ENCODE measurements at places on chromosomes 5 and 9. TPM values are rescaled to one million over a fixed set of nuclear protein-coding genes. Genes with fewer than 3 reads are reported as not detected.
A peak's percentile ranks its signal among the peaks of the same experiment; 100 is the strongest.

DNA sequence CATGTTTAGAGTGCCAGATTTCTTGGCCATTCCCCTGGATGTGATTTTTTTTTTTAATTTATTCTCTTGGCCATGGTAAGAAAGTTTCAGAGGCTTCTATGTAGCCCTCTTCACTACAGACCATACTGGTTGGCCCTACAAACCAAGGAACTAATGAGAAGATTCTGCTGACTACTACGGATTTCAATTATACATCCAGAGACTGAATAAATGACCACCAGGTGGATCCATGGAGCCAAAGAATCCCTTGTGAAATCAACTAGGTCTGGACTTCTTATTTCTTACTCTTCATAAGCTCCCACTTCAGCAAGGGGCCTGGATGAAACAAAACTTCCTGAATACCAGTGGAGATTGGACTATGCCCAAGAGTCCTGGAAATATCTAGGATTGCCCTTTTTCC is 27.6 kb downstream of the ZNF622 start:
- no peak for DNase-seq

- DNase-seq: no peak
Observed at GRCh38 chr9:117247266-117247665, 167.6 kb downstream of the ASTN2 start.

DNA sequence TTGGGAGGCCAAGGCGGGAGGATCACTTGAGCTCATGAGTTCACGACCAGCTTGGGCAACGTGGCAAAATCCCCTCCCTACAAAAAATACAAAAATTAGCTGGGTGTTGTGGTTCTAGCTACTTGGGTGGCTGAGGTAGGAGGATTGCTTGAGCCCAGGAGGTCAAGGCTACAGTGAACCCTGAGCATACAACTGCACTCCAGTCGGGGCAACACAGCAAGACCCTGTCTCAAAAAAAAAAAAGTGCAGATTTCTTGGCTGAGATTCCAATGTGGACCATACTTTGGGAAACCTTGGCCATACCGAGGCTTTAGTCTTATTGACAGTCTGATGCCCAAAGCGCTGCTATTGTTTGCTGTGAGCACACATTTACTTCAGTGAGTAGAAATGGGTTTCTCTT is 113.6 kb upstream of the CLINT1 start:
- DNase-seq: no peak

The NAIP gene
- total RNA-seq: 1.2 TPM

- no peak for DNase-seq
Observed at GRCh38 chr5:177390363-177391300, 6.4 kb downstream of the SLC34A1 start.

- DNase-seq: peak; percentile 45
Observed at GRCh38 chr9:99433555-99433954, 211.5 kb downstream of the SEC61B start.

The DBH gene
- not detected for total RNA-seq

The TMC1 gene
- not detected for total RNA-seq

GRCh38 chr5:885127-885442 is 7.5 kb downstream of the BRD9 start:
- no peak for DNase-seq

- DNase-seq: no peak
Observed at GRCh38 chr9:81191222-81191621, 498.1 kb downstream of the TLE1 start.

GRCh38 chr5:170038241-170038640 is 57.9 kb upstream of the INSYN2B start:
- no peak for DNase-seq

The PCDHB3 gene
- 0.22 TPM for total RNA-seq

DNA sequence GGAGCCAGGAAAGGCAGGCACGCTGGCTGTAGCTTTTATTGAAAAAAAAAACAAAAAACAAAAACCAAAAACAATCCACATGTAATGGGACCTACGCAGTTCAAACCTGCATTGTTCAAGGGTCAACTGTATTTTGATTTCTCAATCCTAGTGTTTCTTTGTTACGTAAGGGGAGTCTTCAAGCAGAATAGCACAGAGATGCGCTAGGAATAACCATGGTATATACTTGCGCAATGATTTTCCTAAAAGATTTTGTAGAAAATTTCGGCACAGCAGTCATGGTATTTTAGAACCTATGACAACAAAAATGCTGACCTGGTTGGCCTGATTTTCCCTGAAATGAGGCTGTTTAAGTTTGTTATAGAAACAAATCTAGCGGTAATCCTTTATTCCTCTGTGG is 1110.5 kb upstream of the WWC1 start:
- DNase-seq: no peak

The TMEM8B gene
- total RNA-seq: 4.2 TPM

- DNase-seq: no peak
Observed at GRCh38 chr5:16482891-16483290, 17.3 kb upstream of the ZNF622 start.

The TAL2 gene
- not detected for total RNA-seq

- DNase-seq: no peak
Observed at GRCh38 chr9:126337729-126338372, 11.2 kb downstream of the MVB12B start.

- DNase-seq: no peak
Observed at GRCh38 chr5:148996270-148996669, 66.6 kb downstream of the SH3TC2 start.

DNA sequence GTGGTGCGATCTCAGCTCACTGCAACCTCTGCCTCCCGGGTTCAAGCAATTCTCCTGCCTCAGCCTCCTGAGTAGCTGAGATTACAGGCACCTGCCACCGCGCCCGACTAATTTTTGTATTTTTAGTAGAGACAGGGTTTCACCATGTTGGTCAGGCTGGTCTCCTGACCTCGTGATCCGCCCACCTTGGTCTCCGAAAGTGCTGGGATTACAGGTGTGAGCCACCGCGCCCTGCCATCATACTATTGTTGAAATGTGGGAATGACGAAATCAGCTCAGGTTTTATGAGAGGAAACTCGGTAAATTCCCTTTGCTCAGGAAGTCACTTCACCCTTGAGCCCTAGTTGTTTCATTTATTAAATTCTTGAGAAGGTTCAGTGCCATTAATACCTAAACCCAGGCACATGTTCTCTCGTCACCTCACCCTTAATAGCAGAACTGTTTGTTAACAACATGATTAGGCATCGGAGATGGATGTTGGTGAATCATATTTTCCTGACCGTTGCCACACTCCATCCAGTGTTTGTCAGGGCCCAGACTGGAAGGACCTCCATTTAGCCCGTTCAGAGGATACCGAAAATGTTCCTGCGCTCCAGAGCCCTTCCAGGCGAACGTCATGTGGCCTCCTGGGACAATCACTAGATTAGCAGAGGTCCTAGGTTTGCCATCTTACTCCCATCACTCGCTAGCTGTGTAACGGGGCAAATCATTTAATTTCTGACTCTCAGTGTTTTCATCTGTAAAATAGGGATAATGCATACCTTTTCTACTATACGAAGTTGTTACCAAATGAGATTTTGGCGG is 20.0 kb upstream of the CREBRF start:
- DNase-seq: peak; percentile 93

DNA sequence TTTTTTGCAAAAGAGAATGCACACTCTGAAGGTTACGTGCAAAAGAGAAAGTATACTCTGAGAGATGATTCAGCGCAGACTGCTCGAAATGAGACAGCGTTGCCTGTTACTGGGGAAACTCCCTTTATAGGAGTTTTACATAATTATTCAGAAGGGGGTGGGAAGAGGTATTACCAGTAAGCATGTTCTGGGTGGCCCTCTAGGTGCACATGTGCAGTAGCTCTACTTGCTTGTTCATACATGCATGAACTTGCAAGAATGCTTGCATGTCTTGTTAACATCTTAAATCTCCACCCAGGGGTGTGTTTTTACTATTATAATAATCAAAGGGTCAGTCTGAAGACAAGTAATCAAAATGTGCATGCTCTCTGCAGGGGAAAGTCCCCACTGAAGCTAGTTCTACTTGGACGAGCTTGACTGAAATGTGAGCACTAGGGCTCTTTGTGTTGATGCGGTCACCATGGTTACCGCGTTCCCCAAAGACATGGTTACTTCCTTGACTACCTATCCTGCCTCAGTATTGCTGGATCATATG is 75.5 kb downstream of the SGCD start:
- peak; percentile 64 for DNase-seq

The CWC27 gene
- total RNA-seq: 17.6 TPM

DNA sequence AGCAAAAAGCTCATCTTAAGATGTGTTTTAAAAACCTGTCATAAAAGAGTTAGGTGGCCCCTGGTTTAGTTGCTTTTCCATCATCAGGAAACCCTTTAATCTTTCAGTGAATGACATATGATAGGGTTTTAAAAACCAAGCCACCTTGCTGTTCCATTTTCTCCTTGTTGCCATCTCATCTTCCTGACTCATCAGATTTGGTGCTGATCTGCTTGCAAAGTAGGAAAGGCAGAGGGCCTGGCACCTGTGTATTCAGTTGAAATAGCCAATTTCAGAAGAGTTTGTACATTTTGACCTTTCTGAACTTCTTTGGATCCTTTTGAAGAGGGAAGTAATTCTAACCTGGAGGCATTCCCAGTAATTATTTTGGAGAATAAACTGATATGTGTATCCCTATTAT is 272.7 kb downstream of the CD180 start:
- DNase-seq: no peak

The SLIT3 gene
- 0.36 TPM for total RNA-seq

The CKS2 gene
- 790 TPM for total RNA-seq

The TPM2 gene
- 267 TPM for total RNA-seq

The SV2C gene
- not detected for total RNA-seq

The ANKRD34B gene
- total RNA-seq: 1.2 TPM

The PCDHB12 gene
- not detected for total RNA-seq

DNA sequence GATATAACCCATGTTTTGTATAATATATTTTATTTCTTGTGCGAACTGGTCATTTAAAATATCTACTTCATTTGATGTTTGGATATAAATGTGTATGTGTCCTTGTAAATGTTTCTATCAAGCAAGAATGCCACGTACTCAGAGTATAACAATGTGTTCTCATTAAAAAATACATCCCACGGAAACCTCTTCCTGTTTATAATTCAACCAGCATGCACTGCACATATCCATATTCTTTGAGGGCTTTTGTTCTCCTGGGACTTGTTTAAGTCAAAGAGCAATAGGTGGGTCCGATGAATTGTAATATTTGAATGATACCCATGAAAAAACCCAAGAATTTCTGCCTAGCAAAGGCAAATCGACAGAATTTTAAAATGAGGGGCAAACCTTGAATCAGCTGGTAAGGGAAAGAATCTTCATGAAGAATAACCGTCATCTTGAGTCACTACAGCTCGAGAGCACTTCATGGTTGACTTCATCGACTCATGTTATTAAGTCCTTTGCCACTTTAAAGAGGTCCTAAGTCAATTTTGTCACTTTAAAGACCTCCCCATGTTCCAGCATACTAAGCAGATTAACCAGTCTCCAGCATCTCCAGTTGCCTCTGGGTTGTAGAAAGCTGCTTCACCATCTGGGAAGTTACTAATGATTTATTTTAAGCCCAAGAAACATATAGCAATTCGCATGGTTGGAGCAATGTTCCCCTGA is 80.6 kb downstream of the NPR3 start:
- DNase-seq: no peak

GRCh38 chr5:38709678-38710306 is 136.0 kb upstream of the OSMR start:
- no peak for DNase-seq

DNA sequence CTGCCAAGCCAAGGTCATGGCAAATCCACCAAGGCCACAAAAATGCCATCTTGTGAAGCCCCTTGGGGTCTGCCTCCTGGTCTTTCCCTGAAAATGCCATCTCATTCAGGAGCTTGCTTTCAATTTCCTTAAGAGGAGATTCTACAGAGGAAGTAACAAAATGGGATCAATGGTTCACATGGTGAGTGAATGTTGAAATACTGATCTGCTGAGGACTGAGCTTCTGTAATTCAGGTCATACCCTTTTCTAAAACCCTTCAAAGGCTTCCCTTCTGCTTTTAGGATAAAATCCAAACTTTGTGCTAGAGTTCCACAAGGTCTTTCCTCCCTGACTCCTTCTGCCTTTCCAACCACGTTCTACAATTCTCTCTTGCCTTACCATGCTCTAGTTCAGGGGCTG is 24.7 kb upstream of the NR3C1 start:
- no peak for DNase-seq

The PCDHB6 gene
- not detected for total RNA-seq

DNA sequence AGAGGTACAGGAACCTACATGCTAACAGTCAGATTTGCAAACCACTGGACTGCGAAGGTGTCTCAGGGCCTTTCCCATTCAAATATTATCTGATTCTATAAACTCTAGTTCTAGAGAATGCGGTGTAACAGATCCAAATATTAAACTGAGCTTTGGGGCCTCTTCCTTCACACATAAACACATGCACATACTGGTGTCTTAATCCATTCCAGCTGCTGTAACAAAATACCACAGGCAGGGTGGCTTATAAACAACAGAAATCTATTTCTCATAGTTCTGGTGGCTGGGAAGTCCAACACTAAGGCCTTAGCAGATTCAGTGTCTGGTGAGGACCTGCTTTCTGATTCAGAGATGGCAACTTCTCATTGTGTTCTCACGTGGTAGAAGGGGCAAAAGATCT is 30.2 kb downstream of the RETREG1 start:
- no peak for DNase-seq

DNA sequence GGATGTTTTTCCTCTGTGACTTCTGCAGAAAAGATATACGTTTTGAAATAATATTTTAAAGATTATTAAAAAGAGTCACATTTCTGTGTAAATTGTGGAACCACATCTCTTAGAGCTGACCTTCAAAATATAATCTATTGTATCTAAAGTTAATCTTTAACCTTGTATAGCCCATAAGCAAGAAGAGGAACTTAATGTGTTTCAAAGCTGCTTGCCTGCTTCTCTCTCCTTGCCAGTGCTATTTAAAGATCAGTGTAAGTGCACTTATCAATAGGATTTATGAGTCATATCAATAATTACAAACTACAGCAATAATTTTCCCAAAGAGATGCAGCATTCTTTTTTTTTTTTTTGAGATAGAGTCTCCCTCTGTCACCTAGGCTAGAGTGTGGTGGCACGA is 29.4 kb upstream of the GDA start:
- DNase-seq: no peak

DNA sequence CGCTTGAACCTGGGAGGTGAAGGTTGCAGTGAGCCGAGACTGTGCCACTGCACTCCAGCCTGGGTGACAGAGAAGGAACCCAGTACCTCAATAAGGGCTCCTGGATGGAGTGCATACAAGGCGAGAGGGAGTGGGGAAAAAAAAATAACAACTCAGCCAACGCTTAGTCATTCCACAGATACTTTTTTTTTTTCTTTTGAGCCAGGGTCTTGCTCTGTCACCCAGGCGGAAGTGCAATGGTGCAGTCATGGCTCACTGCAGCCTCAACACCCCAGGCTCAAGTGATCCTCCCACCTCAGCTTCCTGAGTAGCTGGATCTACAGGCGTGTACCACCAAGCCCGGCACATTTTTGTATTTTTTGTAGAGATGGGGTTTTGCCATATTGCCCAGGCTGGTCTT is 59.5 kb upstream of the GGTA1 start:
- DNase-seq: no peak

DNA sequence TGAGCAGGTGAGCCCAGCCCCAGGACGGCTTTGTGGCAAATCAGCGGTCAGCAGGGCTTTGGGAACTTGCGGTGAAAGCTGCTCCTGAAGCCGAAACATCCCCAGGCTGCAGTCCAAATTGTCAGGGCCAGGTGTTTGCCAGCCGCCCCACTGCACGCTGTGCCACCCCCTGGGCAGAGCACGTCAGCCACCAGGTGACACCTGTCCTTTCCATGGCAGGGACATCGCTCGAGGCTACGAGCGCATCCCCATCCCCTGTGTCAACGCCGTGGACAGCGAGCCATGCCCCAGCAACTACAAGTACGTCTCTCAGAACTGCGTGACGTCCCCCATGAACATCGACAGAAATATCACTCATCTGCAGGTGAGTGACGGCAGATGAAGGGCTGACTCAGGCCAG is 64.4 kb upstream of the CACNA1B start:
- no peak for DNase-seq
